ENCODE measurements at places on chromosomes 13 and 19. TPM values are rescaled to one million over a fixed set of nuclear protein-coding genes. Genes with fewer than 3 reads are reported as not detected.

- peak overlapping the region; percentile 64 for H3K4me3 ChIP-seq
- no peak for DNase-seq
- no peaks in the 10 kb centered on the region for H3K27me3 ChIP-seq
- H3K4me1 ChIP-seq: peaks cover 11% of the 10 kb centered on the region
Measured at GRCh38 chr19:18433015-18433691, 4.8 kb downstream of the ISYNA1 start.

DNA sequence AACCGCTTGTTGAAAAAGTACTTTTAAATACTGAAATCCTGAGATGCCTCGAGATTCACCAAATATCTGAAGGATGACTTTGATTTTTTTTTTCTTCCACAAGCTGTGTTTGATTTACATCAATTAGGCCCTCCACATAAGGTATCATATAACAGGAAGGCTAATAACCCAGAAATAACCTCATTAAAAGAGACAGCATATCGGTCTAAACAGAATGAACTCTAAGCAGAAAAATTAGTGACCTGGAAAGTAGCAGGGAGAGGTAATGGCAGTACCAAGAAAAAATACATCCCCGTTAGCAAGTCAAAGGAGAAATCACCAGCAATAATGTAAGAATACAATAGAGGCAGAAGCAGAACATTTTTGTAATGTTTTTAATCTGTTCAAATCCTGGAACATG, 452.4 kb upstream of the TSHZ3 start:
- no peak overlapping the region for H3K27ac ChIP-seq
- no peaks in the 10 kb centered on the region for H3K36me3 ChIP-seq
- DNase-seq: no peak
- H3K4me3 ChIP-seq: no peak overlapping the region
- no peaks in the 10 kb centered on the region for H3K4me1 ChIP-seq
- H3K27me3 ChIP-seq: no peaks in the 10 kb centered on the region

GRCh38 chr13:21138561-21138960, 37.8 kb downstream of the SKA3 start:
- H3K4me1 ChIP-seq: peaks cover 25% of the 10 kb centered on the region
- no peak for DNase-seq
- no peak overlapping the region for H3K4me3 ChIP-seq
- no peak overlapping the region for H3K27ac ChIP-seq
- no peaks in the 10 kb centered on the region for H3K36me3 ChIP-seq

DNA sequence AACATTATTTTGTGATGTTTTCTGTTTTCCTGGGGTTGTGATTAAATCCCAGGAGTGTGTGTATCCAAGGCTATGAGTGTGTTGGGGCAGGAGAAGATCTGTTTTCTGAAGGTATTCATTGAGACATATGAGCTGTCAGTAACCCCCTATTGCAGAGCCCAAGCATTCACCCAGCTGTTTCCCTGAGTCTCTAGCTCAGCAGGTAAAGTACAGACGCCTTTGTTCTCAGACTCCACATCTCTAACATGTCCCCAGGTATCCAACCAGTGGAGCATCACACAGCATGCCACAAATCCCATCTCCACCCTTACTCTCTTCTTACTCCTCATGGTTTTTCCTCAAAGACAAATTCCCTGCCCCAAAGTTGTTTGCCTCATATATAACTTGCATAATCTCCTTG, 213.6 kb downstream of the PCDH20 start:
- H3K4me3 ChIP-seq: no peak overlapping the region
- no peak for DNase-seq
- H3K4me1 ChIP-seq: no peaks in the 10 kb centered on the region
- H3K36me3 ChIP-seq: no peaks in the 10 kb centered on the region

- no peak overlapping the region for H3K4me3 ChIP-seq
- no peak overlapping the region for H3K27ac ChIP-seq
- no peaks in the 10 kb centered on the region for H3K36me3 ChIP-seq
- peaks cover 14% of the 10 kb centered on the region for H3K27me3 ChIP-seq
- no peak for DNase-seq
Measured at GRCh38 chr19:39218230-39219007, 14.4 kb upstream of the SYCN start.

DNA sequence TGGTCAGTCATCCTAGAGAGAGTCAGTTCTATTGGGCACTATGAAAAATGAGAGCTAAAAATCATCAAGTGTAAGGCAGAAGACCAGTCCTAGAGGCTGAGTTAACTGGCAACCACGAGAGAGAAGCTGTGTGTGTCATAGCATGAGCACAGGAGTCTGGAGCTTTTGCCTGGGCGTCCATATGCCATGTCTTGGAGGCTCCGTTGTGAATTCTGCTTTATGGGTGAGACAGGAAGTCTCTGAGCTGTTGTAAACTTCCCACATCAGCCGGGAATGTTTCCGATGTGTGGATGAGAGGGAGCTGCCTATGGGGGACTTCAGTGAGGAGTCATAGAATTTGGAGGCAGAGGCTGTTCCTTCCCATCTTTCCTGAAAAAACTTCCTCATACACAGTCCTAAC, 120.0 kb downstream of the ITGBL1 start:
- H3K27me3 ChIP-seq: no peaks in the 10 kb centered on the region
- H3K4me3 ChIP-seq: no peak overlapping the region
- H3K4me1 ChIP-seq: no peaks in the 10 kb centered on the region
- no peak for DNase-seq
- no peak overlapping the region for H3K27ac ChIP-seq

GRCh38 chr13:105336706-105337576, 1198.5 kb downstream of the EFNB2 start:
- DNase-seq: no peak
- H3K4me3 ChIP-seq: no peak overlapping the region
- no peaks in the 10 kb centered on the region for H3K27me3 ChIP-seq
- H3K27ac ChIP-seq: no peak overlapping the region
- no peaks in the 10 kb centered on the region for H3K36me3 ChIP-seq

DNA sequence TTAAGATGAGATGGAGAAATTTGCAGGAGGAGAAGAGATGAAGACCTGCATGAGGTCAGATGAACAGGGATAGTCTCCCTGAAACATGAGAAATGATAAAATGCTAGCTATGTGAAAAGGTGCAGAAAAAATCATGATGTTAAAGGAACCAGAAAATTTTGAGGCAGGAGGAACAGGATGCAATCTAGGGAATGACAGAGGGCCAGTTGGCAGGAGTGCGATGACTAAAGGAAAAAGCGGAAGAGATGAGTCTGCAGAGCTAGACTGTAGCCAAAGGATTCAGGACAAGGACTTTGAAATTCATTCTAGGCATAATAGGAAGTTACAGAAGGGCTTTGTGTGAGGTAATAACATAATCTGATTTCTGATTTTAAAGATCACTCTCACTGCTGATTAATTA, 77.9 kb downstream of the TRPC4 start:
- no peak overlapping the region for H3K27ac ChIP-seq
- H3K4me3 ChIP-seq: no peak overlapping the region
- DNase-seq: no peak

DNA sequence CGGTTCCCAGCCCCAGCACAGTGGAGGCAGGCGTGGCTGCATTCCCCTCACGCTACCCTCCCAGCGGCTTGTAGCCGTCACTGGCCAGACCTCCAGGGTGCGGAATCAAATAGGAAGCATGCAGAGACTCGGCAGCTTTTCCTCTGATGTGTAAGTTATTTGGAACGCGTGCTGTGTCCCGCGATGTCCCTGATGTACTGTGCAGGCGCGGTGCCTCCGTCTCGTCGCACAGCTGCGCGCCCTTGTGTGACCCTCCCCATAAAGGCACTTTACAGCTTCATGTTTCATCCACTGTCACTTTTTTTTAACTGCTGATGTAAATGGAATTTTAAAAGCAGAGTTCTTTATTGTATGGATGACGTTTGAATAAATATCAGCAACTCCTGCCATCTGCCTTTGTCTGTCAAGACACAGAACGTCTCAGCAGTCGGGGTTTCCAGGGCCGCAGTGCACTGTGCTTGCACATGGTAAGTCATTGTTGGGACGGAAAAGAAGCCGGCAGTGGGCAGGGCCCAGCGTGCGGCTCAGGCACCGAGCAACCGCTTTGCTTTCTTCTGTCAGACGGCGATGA, 7.3 kb upstream of the F7 start:
- no peaks in the 10 kb centered on the region for H3K4me1 ChIP-seq
- H3K4me3 ChIP-seq: no peak overlapping the region
- no peaks in the 10 kb centered on the region for H3K27me3 ChIP-seq
- H3K36me3 ChIP-seq: no peaks in the 10 kb centered on the region
- no peak overlapping the region for H3K27ac ChIP-seq

GRCh38 chr13:72317346-72318109, 409.9 kb downstream of the MZT1 start:
- H3K4me3 ChIP-seq: no peak overlapping the region
- no peak for DNase-seq
- no peak overlapping the region for H3K27ac ChIP-seq

- DNase-seq: no peak
- H3K27me3 ChIP-seq: no peaks in the 10 kb centered on the region
- H3K27ac ChIP-seq: no peak overlapping the region
- H3K4me3 ChIP-seq: no peak overlapping the region
Measured at GRCh38 chr13:59423708-59424340, 739.9 kb downstream of the DIAPH3 start.

DNA sequence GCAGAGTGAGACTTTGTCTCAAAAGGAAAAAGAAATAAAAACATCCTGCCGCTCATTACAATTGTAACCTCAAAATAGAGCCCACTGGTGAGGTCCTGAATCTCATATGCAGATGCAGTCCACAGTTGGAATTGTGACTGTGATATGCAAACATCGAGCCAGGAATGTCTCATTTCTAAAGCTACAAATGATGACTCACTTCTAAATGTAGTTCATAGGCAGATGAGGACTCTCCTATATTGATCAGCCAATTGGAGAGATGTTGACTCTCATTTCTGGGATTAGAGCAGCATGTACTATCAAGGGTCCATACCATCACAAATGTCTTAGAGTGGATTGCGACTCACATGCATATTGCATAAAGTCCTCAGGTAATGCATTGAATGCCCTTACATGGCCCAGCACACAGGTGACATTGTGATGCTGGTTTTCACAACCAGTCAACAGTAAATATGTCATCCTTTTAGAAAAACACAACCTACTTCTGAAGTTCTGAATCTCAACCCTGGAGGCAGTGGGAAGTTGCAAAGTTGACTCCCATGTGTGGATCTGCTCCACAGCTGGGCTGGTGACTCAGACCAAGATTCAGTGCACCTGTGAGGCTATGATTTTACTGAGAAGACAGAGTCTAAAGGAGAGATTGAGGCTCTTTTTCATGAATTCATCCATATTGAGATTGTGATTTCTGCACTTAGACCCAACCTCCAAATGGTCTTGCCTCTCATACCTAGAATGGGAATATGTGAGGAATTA, 16.9 kb upstream of the ZNF254 start:
- no peak overlapping the region for H3K27ac ChIP-seq
- peaks cover 76% of the 10 kb centered on the region for H3K36me3 ChIP-seq
- H3K4me3 ChIP-seq: no peak overlapping the region

DNA sequence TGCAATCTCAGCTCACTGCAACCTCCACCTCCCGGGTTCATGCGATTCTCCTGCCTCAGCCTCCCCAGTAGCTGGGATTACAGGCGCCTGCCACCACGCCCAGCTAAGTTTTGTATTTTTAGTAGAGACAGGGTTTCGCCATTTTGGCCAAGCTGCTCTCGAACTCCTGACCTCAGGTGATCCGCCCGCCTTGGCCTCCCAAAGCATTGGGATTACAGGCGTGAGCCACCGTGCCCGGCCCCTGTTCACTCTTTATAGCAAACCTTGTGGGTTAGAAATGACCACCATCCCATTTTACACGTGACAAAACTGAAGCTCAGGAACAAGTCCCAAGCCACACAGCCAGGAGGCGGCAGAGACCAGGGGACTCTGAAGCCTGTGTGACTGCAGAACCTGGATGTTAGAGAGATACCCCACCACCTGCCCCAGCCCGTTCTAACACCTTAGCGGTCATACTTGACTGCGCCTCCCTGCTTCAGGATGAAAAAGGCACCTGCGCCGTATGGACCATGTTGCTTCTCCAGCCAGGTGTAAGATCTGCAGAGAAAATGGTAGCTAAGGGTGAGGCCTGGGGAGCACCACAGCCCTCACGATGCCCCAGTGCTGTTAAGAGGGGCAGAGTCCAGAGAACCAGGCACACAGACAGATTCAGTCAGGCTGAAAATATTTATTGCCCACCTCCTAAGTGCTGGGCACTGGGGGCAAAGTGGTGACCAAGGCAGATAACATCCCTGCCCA, 3.6 kb downstream of the DMAC2 start:
- H3K4me3 ChIP-seq: no peak overlapping the region
- H3K27ac ChIP-seq: no peak overlapping the region
- peaks cover 12% of the 10 kb centered on the region for H3K36me3 ChIP-seq
- peak; percentile 17 for DNase-seq
- peaks cover 23% of the 10 kb centered on the region for H3K4me1 ChIP-seq
- H3K27me3 ChIP-seq: no peaks in the 10 kb centered on the region

- no peaks in the 10 kb centered on the region for H3K4me1 ChIP-seq
- DNase-seq: no peak
- H3K27me3 ChIP-seq: no peaks in the 10 kb centered on the region
- no peak overlapping the region for H3K4me3 ChIP-seq
Measured at GRCh38 chr13:30880151-30880855, 25.8 kb upstream of the MEDAG start.

DNA sequence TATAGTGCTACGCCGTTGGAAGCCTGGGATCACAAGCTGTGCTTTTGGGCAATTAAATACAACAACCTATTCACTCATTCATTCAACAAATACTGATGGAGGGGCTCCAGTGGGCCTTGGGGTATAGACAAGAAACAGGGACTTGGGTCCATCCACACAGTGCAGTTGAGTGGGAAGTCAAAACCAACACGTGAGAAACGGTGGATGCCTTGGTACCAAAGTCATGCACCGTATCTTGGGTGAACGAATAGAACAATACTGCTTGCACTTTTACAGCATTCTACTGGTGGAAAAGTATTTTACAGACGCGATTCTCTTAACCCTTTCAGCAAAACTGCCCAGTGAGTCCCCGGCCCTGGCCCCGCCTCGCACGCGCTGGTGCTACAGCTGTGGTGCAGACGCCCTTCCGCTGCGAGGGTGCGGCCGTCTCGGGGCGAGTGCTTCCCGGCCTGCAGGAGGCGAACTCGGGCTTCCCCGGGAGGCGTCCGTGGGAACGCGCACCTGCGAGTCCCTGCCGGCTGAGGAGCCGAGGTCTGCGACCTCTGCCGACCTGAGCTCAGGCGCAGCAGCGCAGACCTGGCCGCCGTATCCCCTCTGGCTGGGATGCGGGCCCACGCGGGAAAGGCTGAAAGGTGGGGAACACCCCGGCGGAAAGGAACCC, 8.3 kb downstream of the TNFRSF19 start:
- peak overlapping the region; percentile 87 for H3K4me3 ChIP-seq
- H3K27ac ChIP-seq: peak overlapping the region; percentile 96
- H3K36me3 ChIP-seq: no peaks in the 10 kb centered on the region
- H3K27me3 ChIP-seq: no peaks in the 10 kb centered on the region

- peak; percentile 63 for DNase-seq
- peak overlapping the region; percentile 94 for H3K27ac ChIP-seq
- no peaks in the 10 kb centered on the region for H3K27me3 ChIP-seq
- peaks cover 21% of the 10 kb centered on the region for H3K4me1 ChIP-seq
- H3K36me3 ChIP-seq: no peaks in the 10 kb centered on the region
Measured at GRCh38 chr19:41225238-41226052, 6.4 kb downstream of the AXL start.

PNMA8C gene
- polyA plus RNA-seq: not detected

C19orf67 gene
- not detected for polyA plus RNA-seq

DENND1C gene
- 0.25 TPM for polyA plus RNA-seq

CNN1 gene
- polyA plus RNA-seq: 426 TPM

Measured in heart left ventricle (tissue), 16 donors.